ENCODE measurements at places on chromosomes 5 and 9. TPM values are rescaled to one million over a fixed set of nuclear protein-coding genes. Genes with fewer than 3 reads are reported as not detected.
A peak's percentile ranks its signal among the peaks of the same experiment; 100 is the strongest.

- no peak for DNase-seq
- no peak overlapping the region for H3K4me3 ChIP-seq
- H3K27me3 ChIP-seq, result no peaks in the 10 kb centered on the region
Observed at GRCh38 chr5:63794296-63794695, 167.9 kb downstream of the HTR1A start.

Gene LRRC70
- total RNA-seq, result 1.5 TPM

Gene SPINK6
- total RNA-seq, result not detected

DNA sequence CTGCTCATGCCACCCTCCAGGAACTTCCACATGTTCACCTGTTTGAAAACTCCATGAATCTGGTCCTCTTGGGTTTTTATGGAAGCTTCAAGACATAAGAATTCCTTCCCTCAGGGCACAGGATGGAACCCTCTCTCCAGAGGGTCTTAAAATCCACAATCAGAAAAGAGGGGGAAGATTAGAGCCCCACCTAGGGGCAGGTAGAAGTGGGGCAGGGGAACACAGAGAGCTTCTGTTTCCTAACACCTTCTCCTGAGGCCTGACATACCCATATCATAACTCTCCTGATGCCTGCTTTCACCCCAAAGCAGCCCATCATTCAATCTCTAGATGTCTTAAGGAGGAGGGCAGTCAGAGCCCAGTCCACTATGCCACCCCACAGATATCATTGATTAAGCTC, 1087.7 kb upstream of the ARRDC3 start:
- H3K4me3 ChIP-seq, result no peak overlapping the region
- no peak overlapping the region for H3K27ac ChIP-seq
- DNase-seq, result no peak
- no peaks in the 10 kb centered on the region for H3K4me1 ChIP-seq
- no peaks in the 10 kb centered on the region for H3K36me3 ChIP-seq

Gene ANKRD34B
- total RNA-seq, result not detected

Gene CCL21
- not detected for total RNA-seq

Gene OTP
- total RNA-seq, result not detected

DNA sequence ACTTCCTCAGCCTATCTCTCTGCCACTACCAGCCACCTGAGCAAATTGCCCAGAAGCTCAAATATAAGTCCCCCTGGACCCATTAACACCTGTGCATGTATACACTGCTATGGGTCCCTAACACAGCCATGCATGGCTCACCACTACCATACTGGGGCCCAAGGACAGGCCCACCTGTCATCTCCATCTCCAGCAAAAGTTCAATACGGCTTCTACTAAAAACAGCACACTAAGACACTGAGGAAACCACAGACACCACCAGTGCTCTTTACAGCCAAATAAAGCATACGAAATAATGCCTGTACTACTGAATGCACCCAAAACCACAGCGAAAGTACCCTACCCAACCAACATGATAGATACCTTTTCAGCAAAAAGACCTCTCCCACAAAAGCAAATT, 85.6 kb upstream of the GHR start:
- H3K36me3 ChIP-seq, result peaks cover 6% of the 10 kb centered on the region
- no peak overlapping the region for H3K27ac ChIP-seq
- no peaks in the 10 kb centered on the region for H3K4me1 ChIP-seq

DNA sequence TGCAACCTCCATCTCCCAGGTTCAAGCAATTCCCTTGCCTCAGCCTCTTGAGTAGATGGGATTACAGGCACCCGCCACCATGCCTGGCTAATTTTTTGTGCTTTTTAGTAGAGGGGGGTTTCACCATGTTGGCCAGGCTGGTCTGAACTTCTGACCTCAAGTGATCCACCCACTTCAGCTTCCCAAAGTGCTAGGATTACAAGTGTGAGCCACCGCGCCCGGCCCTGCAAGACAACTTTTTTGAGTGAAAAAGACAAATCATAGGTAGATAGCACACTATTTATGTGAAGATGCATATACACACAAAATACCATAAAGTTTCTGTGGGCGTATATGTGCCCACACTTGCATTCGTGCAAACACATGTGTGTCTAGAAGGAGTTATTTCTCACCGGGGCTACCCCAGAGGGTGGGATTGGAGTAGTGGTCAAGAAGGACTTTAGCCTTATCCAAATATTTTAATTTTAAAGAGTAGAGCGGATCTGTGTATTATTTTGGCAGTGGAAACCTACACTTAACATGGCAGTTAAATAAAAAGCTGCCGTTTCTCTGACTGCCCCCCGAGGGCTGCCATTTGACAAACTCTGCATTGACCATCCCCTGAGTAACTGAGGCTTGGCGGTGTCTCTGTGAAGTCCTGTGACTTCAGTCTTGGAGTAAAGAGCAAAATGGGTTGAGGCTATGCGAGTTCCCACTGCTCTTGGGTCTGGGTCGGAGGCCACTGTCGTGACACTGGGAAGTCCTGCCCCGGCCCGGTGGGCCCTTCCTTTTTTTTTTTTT, 93.4 kb upstream of the PTCH1 start:
- H3K36me3 ChIP-seq, result no peaks in the 10 kb centered on the region
- H3K27ac ChIP-seq, result no peak overlapping the region
- H3K4me3 ChIP-seq, result no peak overlapping the region

DNA sequence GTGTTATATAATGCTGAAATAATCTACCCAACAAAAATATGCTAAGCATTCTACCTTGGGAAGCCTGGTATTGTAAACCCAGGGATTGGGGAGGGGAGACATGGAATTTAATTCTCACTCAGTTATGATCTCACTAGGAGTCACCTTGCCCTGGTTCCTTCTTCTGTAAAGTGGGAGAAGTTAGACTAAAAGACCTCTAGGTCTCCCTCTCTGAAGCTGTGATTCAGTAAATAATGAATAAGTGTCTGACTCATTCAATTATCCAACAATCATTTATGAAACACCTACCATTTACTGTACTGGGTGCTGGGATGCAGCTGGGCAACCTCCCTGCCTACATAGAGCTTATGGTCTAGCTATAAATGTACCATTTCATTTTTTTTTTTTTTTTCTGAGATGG, 20.2 kb upstream of the SPARC start:
- no peaks in the 10 kb centered on the region for H3K36me3 ChIP-seq
- no peaks in the 10 kb centered on the region for H3K4me1 ChIP-seq
- no peak overlapping the region for H3K4me3 ChIP-seq

GRCh38 chr5:160548949-160549645, 127.4 kb downstream of the PTTG1 start:
- no peak overlapping the region for H3K27ac ChIP-seq
- no peaks in the 10 kb centered on the region for H3K36me3 ChIP-seq
- no peak for DNase-seq
- H3K27me3 ChIP-seq, result 0 out of 2 replicates have a peak, but pooled peaks cover 5% of the 10 kb centered on the region
- H3K4me3 ChIP-seq, result no peak overlapping the region

- no peak for DNase-seq
- no peak overlapping the region for H3K4me3 ChIP-seq
- no peak overlapping the region for H3K27ac ChIP-seq
- no peaks in the 10 kb centered on the region for H3K27me3 ChIP-seq
- H3K36me3 ChIP-seq, result no peaks in the 10 kb centered on the region
Observed at GRCh38 chr9:114107286-114108001, 8.4 kb upstream of the KIF12 start.

GRCh38 chr5:65013166-65013565, 244.4 kb downstream of the CWC27 start:
- H3K27me3 ChIP-seq, result no peaks in the 10 kb centered on the region
- no peaks in the 10 kb centered on the region for H3K36me3 ChIP-seq
- no peak overlapping the region for H3K27ac ChIP-seq
- H3K4me3 ChIP-seq, result no peak overlapping the region
- H3K4me1 ChIP-seq, result no peaks in the 10 kb centered on the region

Gene CAMK4
- 0.55 TPM for total RNA-seq

DNA sequence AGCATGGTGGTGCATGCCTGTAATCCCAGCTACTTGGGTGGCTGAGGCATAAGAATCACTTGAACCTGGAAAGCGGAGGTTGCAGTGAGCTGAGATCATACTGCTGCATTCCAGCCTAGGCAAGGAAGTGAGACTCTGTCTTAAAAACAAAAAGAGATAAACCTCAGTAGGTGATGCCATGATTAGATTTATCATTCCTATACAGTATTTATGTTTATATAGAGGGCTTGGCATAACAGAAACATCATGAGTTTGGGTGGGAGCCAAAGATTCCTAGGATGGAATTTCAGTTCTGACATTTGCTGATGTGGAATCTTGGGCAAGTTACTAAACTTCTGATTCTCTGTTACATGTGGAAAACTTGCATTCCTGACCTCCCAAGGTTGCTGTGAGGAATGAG, 22.3 kb downstream of the RFK start:
- H3K27me3 ChIP-seq, result no peaks in the 10 kb centered on the region
- peaks cover 16% of the 10 kb centered on the region for H3K4me1 ChIP-seq
- no peak overlapping the region for H3K27ac ChIP-seq
- DNase-seq, result peak; percentile 37
- no peak overlapping the region for H3K4me3 ChIP-seq

DNA sequence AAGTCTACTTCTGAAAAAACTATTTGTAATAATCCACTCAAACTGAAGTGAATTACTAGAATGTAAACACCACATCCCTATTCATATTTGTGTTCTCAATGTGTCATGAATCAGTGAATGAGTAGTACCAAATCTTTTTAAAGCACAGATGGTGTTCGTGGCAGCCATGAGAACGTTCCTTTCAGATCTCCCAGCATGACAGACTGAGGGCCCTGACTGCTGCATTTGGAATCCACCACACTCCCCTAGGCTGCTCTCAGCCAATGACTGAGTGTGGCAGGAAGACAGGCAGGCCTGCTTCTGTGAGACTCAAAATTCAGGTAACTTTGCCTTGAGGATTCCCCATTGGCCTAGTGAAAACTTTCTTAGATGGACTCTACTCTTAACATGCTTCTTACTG, 10.9 kb upstream of the JMY start:
- H3K27ac ChIP-seq, result no peak overlapping the region
- H3K4me1 ChIP-seq, result peaks cover 14% of the 10 kb centered on the region
- no peaks in the 10 kb centered on the region for H3K27me3 ChIP-seq
- no peak overlapping the region for H3K4me3 ChIP-seq
- peak; percentile 22 for DNase-seq

GRCh38 chr9:104858846-104859245, 69.1 kb downstream of the ABCA1 start:
- H3K4me3 ChIP-seq, result no peak overlapping the region
- no peaks in the 10 kb centered on the region for H3K27me3 ChIP-seq
- no peaks in the 10 kb centered on the region for H3K36me3 ChIP-seq
- DNase-seq, result no peak
- H3K27ac ChIP-seq, result no peak overlapping the region

Gene GFI1B
- total RNA-seq, result not detected

Gene SLC6A7
- 0.35 TPM for total RNA-seq

Gene ICE1
- 23.8 TPM for total RNA-seq

Gene ANKRD55
- total RNA-seq, result not detected

DNA sequence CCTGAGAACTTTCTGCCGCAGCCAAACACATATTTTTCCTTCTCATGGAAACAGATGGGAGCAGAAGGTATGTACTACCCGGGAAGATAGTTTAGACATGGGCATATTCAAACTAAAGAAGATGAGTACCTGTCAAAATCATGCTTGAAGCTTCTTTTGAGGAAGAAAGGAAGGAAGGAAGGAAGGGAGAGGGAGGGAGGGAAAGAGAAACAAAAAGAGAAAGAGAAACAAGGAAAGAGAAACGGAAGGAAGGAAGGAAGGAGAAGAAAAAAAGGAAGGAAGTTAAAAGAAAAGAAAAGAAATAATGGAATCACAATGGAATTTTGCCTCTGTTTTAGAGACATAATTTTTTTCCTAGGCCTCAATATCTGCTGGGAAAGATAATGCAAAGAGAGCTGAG, 34.6 kb downstream of the EPB41L4A start:
- peaks cover 75% of the 10 kb centered on the region for H3K27me3 ChIP-seq
- no peak for DNase-seq
- H3K36me3 ChIP-seq, result no peaks in the 10 kb centered on the region
- H3K27ac ChIP-seq, result no peak overlapping the region
- no peaks in the 10 kb centered on the region for H3K4me1 ChIP-seq

Gene TMEM252
- total RNA-seq, result not detected

DNA sequence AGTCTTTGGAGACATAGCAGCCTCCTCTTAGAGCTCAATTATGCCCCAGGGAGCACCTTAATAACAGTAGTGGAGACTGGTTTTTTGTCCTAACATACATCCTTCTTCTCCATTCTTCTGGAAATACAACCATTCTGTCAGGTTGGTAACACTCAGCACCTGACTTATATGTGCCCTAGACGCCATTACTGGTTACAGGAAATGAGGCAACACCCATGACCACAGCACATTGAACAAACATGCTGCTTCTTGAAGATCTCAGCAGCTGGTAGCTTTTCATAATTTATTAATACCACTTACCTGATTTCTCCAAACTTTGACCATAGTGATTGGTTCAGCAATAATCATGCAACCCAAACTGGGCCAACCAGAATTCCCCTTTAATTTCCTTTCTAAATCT, 25.1 kb upstream of the TRPM3 start:
- H3K27ac ChIP-seq, result no peak overlapping the region
- H3K36me3 ChIP-seq, result no peaks in the 10 kb centered on the region
- no peaks in the 10 kb centered on the region for H3K4me1 ChIP-seq
- no peaks in the 10 kb centered on the region for H3K27me3 ChIP-seq
- DNase-seq, result no peak
- H3K4me3 ChIP-seq, result no peak overlapping the region

Gene DNM1
- total RNA-seq, result 24.1 TPM

Gene MUSK
- not detected for total RNA-seq

GRCh38 chr5:84623019-84623418, 238.3 kb upstream of the EDIL3 start:
- DNase-seq, result no peak
- no peaks in the 10 kb centered on the region for H3K27me3 ChIP-seq
- H3K36me3 ChIP-seq, result no peaks in the 10 kb centered on the region
- no peak overlapping the region for H3K27ac ChIP-seq

Measured in PC-3 (cell line).